Activated CD8-positive, alpha-beta T cell treated with anti-CD3 and anti-CD28 coated beads, Interleukin-2, amount 10 ng/mL, durations not matched to agents 7 days and 5 days (primary cell): ENCODE measurements at places on chromosomes 6 and 20. TPM values are rescaled to one million over a fixed set of nuclear protein-coding genes. Genes with fewer than 3 reads are reported as not detected.

COL9A1 gene
- not detected for total RNA-seq

- DNase-seq = no peak
Observed at GRCh38 chr20:33499355-33499754, 9.5 kb downstream of the CBFA2T2 start.

GRCh38 chr6:15062516-15063252 is 183.2 kb upstream of the JARID2 start:
- DNase-seq = no peak

DNA sequence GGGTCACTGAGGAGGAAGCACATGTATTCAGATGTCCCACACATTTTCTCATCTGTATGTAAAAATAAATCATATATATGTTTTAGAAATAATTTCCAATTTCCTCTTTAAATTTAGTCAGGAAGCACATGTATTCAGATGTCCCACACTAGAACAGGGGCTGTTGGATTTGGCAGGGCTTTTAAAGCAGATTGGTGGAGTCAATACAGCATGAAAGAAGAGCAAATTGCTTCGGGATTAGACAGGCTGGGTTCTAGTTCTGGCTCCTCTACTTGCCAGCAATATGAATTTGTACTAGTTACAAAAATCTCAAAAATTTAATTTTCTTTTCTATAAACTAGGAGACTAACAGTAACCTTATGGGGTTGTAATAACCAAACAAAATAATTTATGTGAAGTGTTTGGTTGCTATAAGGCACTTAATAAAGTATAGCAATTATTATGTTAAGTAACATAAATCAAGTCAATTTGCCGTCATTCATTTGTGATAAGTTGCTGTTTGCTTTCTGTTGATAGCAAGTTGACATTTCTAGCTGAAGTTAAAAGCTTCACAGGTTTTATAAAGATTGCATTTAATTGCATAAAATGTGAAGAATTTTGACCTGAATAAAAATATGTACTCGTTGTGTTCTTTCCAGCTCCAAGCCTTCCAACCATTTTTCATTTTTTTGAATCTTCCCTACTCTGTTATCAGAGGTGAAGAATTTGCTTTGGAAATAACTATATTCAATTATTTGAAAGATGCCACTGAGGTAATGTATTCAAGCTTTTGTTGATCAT is 88.9 kb downstream of the CD109 start:
- DNase-seq = no peak

DNA sequence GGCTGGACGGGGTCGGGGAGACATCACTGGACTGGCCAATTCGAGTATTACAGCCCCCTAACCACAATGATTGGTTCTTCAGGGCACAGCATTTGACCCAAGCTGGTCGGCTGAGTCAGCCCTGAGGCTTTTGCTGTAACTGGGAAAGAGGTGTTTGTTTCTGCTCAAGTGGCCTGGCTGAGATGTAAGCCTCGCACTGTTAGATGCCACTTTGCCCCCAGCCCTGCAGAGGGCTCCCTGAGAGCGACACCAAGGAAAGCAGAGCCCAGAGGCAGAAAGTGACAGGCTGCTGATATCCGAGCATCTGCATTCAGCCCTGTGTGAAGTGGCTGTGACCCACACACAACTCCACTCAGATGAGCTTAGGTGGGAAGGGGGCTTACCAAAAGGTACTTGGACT is 19.4 kb downstream of the ERGIC3 start:
- DNase-seq = no peak

- no peak for DNase-seq
Observed at GRCh38 chr20:2806351-2806701, 5.9 kb upstream of the CPXM1 start.

GRCh38 chr6:5004373-5005037 is 668 bp upstream of the RPP40 start:
- DNase-seq = no peak

COL20A1 gene
- not detected for total RNA-seq

MTFR2 gene
- total RNA-seq = 27.9 TPM

DNA sequence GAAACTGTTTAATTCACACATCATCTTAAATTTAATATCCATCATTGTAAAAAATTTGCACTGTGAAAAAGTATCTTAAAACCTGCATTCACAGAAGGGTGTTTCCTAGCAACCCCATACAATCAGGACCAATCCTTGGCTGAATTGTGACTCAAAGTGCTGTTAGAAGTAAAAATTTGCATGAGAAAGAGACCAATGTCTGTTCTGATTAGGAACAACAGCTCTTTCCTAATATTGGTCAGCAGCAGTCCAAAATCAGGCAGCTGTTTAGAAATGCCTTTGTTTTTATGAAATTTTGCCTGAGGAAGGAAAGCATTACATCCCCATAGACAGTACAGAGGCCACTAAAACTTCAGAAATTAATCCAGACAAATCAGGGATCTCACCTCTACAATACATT is 987.0 kb downstream of the HACE1 start:
- DNase-seq = no peak
